ENCODE measurements at places on chromosomes 3 and 15. TPM values are rescaled to one million over a fixed set of nuclear protein-coding genes. Genes with fewer than 3 reads are reported as not detected.

MCTP2 gene
- 0.37 TPM for polyA plus RNA-seq

BBS4 gene
- polyA plus RNA-seq, result 20.3 TPM

TTLL13 gene
- 0.20 TPM for polyA plus RNA-seq

CD80 gene
- not detected for polyA plus RNA-seq

BCHE gene
- polyA plus RNA-seq, result 66.7 TPM

DNA sequence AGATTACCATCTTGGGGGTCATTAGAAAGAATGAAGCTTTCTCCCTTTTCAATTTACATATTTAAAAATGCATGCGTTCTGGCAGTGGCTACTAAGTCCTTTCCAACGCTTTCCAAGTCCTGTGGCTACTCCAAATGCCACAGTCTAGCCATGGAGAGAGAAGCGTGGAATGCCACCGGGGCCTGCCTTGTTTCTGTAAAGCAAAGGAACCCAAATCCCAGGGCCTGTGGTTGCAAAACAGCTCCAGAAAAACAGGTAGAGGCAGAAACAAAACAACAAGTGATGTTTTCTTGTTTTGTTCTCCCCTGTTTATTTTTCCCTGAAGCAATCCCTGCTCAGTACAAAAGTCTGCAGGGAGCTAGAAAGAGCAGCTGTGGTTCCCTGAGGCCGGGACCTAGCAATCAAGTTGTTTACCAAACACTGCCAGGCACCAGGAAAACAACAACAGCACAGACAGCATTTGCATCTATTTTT lies 85.5 kb downstream of the FOXP1 start:
- no peak for DNase-seq

- no peak for DNase-seq
Observed at GRCh38 chr3:77618686-77619085, 578.8 kb downstream of the ROBO2 start.

GRCh38 chr3:114706591-114707232 lies 412.9 kb downstream of the TIGIT start:
- DNase-seq, result no peak

- no peak for DNase-seq
Observed at GRCh38 chr3:70738291-70738681, 425.8 kb upstream of the MDFIC2 start.

- DNase-seq, result no peak
Observed at GRCh38 chr3:50533316-50533715, 29.9 kb upstream of the CACNA2D2 start.

DNA sequence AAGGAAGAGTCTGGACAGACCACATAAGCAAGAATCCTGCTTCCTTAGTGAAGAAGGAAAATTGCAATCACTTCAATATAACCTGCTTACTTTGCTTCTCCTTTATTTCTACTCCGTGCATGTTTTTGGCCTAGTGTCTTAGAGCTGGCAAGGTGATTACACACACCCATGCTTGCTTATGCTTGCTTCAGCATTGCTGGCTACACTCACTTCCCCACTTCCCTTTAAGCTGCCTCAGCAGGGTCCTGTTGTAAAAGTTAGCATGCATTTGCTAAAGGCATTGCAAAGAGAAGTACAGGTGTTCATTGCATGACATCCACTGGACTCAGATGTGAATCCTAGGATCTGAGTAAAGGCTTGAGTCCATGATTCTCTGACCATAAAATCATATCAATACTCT lies 47.5 kb upstream of the STT3B start:
- no peak for DNase-seq

DNA sequence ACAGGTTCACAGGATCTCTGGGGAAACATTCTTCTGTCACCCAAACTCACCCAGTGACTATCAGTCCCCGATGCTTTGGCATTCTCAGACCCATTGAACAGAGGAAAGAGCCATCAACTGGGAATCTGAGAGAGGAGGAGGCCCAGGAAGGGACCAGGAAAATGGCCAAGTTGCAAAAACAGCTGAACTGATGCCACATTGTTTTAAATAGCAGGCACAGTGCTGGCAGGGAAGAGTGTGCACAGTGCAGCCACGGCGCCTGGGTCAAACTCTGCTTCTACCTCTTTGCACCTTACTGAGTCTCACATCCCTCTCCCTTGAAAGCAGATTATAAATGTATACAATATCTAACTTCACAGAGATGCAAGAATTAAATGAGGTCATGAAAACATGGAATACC lies 66.4 kb downstream of the SRGAP3 start:
- no peak for DNase-seq

GRCh38 chr15:40594429-40594836 lies 384 bp downstream of the KNL1 start:
- no peak for DNase-seq

GRCh38 chr3:51671734-51672475 lies 853 bp downstream of the TEX264 start:
- no peak for DNase-seq

- no peak for DNase-seq
Observed at GRCh38 chr3:172270557-172271166, 177.6 kb downstream of the GHSR start.

- no peak for DNase-seq
Observed at GRCh38 chr15:96896766-96897165, 566.3 kb downstream of the NR2F2 start.

- no peak for DNase-seq
Observed at GRCh38 chr3:64642327-64643151, 45.3 kb downstream of the ADAMTS9 start.

DNA sequence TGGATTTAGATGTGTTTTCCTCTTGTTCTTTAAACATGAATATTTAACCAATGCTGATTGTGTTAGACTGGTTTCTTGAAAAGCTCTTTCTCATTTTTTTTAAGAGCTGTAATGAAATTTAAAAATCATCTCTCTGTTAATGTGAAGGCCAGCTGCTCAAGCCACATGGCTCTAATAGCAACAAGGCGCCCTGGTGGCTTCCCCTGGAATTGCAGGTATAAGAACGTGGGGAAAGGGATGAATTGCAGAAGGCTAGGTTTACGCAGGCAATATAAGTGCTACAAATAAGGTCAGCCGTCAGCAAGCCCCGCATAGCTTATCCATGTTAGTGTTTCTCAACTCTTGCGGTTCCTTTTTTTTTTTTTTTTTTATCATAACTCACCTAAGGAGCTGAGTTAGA lies 108.5 kb downstream of the SAMMSON start:
- no peak for DNase-seq

DNA sequence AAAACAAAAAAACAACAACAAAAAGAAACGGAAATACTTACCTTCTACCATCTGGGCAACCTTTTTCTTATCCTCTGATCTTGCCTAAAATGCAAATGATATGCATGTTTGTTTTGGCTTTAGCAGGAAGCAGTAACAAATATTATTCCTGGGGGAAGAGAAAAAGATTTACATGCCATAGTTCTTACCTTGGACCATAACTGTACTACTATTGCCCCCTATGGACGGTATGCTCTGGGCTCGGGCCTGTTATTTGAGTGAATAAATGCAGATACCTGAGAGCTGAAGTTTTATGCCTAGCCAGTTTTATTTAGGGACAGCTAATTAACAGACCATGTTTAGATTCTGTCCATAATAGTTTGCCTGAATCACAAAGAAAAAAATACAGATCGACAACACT lies 12.6 kb upstream of the STARD5 start:
- DNase-seq, result no peak

- DNase-seq, result no peak
Observed at GRCh38 chr15:80324545-80325080, 72.6 kb upstream of the CTXND1 start.

DNA sequence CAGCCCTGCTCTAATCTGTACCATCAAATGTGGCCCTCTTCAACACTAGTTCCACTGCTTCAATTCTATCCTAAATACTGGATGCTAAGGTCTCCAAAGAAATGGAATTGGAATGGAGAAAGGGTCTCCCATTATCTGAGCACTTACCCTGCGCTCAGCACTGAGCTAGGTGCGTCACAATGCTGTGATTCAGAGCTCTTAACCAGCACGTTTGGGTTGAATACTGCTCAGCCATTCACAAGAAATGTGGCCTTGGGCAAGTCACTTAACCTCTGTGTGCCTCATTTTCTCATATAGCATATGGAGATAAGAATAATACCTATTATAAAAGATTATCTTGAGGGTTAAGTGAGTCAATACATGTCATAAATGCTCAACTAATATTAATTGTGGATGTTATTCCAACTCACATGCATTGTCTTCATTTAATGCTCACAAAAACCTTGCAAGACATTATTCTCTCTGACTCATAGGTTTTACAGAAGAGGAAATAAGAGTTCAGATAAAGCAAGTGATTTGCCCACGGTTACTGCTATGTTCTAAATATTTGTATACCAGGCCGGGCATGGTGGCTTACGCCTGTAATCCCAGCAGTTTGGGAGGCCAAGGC lies 27.4 kb upstream of the SRGAP3 start:
- no peak for DNase-seq

- DNase-seq, result no peak
Observed at GRCh38 chr3:135325096-135325495, 530.0 kb downstream of the EPHB1 start.
